ENCODE measurements at places on chromosomes 7 and 10.

DNA sequence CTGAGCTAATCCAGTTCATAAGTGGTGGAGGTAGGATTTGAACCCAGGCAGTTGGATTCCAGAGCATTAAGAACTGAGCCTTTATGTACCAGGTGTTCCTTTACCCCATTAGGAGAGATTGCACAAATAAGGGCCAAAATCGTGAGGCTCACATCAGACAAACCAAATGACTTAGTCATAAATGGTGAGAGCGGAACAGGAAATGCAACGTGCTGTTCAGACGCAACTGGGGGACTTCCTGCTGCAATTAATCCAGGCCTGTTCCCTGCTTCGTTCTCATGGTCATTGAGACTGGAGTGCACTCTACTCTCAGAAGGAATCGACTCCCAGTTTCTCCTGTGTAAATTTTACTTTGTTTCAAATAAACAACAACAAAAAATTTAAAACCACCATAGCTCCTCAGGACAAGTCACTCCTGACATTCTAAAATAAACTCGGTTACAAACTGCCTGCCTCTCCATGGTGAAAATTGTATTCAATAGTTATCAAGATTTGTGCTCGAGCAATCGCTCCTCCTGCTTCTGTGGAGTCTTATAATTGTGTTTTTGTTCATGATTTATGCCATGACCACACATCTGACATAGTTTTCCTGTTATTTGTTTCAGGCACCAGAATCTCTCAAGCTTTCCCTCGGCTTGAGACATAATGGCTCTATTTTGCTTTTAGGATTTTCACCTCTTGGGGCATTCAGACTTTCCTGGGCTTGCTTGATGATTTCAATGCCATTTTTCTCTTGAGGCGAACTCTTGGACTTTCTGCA is 115.3 kb upstream of the BMPER start:
- no peak for DNase-seq

- DNase-seq, result no peak
Measured at GRCh38 chr7:30112103-30112713, 22.6 kb upstream of the MTURN start.

- no peak for DNase-seq
Measured at GRCh38 chr7:123275036-123275753, 75.4 kb upstream of the SLC13A1 start.

DNA sequence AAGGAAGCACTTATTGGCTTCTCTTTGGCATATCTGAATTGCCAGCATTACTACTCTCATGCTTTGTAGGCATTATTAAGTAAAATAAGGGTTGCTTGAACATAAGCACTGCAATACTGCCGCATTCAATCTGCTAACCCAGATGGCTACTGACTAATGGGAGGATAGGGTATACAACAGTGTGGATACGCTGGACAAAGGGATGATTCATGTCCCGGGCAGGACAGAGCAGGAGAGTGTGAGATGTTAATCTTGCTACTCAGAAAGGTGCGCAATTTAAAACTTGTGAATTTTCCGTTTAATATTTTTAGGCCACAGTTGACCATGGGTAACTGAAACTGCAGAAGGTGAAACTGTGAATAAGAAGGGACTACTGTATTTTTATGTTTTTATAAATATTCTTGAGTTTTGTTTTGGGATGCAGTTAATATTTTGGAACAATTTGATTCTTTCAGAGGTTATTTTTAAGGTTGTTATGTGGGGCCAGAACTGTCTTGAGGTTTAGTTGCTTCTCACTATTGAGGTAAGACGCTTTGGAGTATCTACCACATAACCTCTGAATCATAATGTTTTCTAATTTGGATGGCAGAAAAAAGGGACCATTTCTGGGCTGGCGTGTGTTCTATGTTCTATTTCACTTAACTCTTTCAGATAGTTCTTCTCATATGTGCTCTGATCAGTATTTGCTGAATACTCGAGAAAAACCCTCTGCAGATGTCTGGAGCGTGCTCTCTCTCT is 75.7 kb upstream of the SYPL1 start:
- no peak for DNase-seq

DNA sequence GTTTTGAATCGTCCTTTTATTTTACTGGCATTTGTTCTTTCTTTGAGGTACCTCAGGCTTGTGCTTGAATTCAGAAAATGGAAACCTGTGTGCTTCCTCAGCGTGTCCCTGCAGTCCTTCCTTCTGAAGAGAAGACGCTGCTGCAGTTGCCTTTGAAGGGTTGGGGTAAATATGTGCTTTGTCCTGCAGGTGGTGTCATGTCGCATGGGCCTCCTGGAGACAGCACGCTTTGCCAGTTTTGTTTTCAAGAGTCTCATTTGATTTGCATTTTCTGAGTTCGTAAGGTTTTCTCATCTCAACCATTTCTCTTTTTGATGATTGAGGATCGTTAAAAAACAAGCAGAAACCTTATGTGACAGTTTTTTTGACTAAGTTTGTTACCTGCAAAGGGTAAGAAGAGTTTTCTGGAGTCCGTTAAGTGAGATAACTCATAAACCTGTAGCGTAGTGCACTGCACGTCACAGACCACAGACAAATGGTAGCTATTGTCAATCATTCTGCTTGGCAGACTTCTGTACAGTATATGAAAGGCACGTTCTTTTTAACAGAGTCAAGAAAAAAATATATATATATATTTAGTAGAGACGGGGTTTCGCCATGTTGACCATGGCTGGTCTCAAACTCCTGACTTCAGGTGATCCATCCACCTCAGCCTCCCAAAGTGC is 57.0 kb downstream of the CDC123 start:
- DNase-seq, result no peak

DNA sequence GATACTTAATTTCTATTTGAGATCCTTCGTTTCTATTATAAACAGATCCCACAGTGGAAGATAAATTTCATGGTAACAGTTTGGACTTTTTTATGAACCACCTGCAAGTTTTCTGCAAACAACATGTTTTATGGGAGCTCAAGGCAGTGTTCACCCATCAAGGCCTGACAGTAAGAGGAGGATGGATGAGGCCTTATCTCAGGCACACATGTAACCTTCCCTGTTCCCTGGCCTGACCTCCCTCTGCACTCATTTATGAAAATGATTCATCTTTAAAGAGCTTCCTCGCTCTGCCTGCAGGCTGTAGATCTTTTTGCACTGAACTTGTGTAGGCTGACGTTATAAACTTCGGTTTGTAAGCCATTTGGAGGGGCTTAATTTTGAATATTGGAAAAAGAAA is 500.1 kb downstream of the GATA3 start:
- DNase-seq, result no peak

DNA sequence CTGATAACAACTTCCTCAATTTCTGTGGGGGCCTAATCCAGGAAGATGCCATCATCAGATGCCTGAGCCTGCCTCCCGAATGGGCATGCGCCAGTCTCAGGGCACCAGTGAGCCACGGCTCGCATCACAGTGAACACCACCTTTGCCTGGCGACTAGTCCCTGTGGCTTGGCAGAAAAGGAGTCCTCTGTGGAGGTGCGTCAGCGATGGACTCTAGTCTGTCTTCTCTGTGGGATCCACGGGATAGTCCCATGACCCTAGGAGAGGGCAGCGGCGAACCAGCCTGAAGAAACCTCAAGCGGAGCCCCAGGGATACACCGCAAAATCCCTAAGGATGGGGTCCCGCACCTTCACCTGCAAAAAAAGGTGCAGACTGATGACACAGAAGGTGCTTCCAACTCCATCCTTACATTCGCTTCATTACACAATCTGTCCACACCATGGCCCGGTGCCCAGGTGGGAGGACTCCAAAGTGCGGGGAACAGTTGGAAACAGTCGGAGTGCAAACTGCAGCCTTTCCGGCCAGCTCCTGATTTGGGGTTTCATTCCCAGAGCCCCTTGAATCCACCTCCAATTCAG is 35.1 kb upstream of the ZNF273 start:
- DNase-seq, result no peak

GRCh38 chr10:36469585-36469984 is 655.8 kb upstream of the ANKRD30A start:
- DNase-seq, result no peak

DNA sequence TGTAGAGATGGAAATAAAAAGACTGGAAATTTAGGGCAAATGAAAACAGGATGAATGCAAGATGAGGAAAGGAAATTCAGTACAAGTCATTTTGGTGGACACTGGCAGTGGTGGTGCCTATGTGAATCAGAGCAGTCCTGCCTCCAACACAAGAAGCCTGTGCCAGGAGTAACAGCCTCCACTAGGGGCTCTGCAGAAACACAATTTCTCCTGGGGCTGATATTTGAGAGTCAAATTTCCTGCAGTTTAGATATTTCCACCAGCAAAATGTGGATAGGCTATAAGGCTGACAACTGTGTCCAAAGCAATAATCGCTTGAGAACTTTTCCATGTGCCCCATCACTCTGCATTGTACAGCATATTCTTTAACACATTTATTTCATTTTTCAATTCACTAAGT is 4.7 kb upstream of the PLXDC2 start:
- no peak for DNase-seq

- DNase-seq, result no peak
Measured at GRCh38 chr7:129435414-129435829, 1.2 kb downstream of the STRIP2 start.

DNA sequence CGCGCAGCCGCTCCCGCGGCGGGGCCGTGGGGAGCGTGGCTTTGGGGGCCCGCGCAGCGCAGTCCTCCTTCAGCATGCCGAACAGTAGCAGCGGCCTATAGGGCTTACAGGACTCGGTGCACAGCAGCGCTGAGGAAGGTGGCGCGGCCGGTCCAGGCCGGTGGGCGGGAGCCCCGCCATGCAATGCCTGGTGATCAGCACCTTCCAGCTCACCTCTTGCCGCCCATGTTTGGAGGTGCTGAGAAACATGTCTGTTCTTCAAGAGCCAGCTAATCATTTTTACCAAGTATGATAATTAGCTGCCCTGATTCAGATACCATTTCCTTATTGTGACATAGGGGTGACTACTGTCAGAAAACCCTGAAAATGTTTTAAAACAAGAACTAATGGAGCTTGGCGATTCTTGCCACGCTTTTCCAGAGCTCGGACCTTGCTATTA is 33.5 kb upstream of the SFTPD start:
- DNase-seq, result no peak

- DNase-seq, result no peak
Measured at GRCh38 chr10:5654218-5654755, 12.1 kb downstream of the ASB13 start.

DNA sequence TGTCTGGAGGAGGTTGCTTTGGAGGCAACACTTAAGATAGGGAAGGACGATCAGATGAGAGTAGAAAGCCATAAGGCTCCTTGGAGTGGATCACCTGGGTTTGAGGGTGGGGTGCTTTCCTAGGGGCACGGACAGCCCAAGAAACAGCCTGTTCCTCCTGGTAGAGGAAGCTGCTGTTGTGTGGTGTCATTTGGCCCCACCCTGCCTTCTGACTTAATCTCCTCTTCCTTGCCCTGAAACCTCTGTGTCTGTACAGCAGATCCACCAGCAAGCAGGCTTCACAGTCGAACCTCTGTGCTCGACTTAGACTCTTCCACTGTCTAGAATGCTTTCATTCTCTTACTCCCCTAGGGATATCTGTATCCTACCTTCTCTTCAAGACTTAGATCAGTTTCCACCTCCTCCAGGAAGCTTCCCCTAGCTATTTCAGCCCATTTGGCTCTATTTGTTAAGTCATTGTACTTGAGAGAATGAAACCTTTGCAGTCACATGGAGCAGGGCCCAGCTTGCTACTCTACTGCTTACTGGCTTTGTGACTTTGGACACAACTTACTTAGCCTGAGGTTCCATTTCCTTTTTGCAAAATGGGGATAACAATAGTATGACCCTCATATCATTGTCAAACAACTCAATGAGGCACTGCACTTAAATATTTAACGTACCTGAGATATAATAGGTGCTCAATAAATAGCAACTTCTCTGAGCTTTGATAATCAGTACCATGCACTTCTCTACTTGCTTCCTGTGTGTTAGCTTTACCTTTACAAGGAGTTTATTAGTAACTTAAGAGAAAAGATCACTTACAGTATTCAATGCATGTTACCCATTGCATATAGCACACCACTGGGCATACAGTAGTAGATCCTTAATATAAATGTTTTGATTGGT is 5.0 kb downstream of the MXI1 start:
- no peak for DNase-seq

DNA sequence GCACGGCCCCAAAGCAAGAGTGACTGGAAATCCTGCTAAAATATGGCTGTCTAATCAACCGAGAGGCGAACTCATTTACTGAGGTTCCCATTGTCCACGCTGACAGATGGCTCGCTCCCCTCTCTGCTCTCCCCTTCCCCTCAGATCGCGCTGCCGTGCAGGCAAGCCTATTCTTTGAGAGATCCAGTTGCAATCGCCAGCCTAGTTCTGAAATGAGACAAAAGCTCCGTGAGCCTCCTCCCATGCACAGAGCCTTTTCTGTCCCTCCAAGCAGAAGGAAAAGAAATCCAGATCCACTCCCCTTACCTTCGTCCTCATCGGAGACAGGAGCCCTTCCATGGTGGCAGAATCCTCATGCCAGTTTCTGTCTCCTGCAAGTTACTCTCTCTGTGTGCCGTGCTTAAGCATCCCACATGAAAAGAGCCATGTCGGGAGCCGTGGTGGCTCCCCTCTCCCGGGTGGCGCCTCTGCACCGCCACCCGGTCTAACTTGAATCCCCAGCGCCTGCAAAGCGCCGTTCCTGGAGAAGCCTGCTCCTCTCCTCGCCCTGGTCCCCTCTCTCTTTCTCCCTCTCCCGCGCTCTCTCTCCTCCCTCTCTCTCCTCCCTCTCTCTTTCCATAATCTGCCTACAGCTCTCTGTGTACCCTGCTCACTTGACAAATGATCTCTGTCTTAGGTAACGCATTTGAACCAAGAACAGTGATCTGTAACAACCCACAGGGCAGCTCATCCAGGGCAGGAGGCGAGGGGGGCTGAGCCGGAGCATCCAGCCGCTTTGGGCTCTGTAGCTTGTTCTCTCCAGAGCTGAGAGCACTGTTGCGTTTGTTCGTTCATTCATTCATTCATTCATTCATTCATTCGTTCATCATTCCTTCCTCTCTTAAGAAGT is 156.8 kb downstream of the FRMD4A start:
- no peak for DNase-seq

- no peak for DNase-seq
Measured at GRCh38 chr7:33623267-33623666, 282.1 kb upstream of the BMPER start.

DNA sequence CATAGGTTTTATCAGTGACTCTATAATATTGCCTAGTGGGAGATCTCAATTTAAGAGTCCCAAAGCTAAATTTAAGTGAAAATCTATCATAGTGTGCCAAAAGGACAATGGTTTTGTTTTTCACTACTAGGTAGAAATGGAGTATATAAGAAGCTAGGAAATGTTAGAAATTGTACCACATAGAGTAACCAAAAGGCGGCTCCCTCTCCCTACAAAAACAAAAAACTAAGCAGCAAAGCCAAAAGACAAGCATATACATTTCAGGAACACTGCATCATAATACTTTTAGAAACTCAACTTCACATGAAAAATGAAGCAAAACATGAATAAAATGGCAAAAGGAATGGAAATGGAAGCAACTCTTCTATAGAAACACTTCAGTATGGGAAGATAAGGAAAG is 271.6 kb downstream of the CACNA2D1 start:
- DNase-seq, result no peak

GRCh38 chr7:116585392-116585791 is 60.6 kb downstream of the CAV1 start:
- DNase-seq, result no peak

DNA sequence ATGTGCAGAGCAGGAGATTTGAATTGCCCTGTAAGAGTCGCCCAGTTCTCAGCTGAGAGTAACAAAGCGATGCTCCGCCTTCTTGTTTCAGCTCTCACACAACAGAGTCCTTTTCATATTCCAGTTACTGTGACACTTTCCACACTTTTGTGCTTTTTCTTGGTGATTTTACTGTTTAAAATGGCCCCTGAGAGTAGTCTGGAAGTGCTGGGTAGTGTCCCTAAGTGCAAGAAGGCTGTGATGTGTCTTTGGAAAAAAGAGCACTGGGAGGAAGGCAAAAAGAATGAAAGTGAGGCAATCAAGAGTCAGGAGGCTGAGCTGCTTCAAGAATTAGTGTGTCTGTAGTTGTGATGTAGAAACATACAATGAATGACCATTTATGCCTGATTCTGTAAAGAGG is 201.2 kb upstream of the SEMA3E start:
- no peak for DNase-seq

Data from stimulated activated CD8-positive, alpha-beta memory T cell treated with anti-CD3 and anti-CD28 coated beads, Interleukin-2, amount 100 ng/mL, for 1 hour (primary cell).